ENCODE measurements at places on chromosomes 13 and 19. TPM values are rescaled to one million over a fixed set of nuclear protein-coding genes. Genes with fewer than 3 reads are reported as not detected.

PRTN3 gene
- polyA plus RNA-seq: 0.95 TPM

HCN2 gene
- polyA plus RNA-seq: 0.28 TPM

FBXO27 gene
- polyA plus RNA-seq: 6.1 TPM

C19orf85 gene
- not detected for polyA plus RNA-seq

NANOS3 gene
- 2.8 TPM for polyA plus RNA-seq

PRSS57 gene
- 0.28 TPM for polyA plus RNA-seq

PRRG2 gene
- 6.7 TPM for polyA plus RNA-seq

JOSD2 gene
- polyA plus RNA-seq: 16.8 TPM

SMAD9 gene
- polyA plus RNA-seq: 32.7 TPM

C1QTNF9B gene
- 0.85 TPM for polyA plus RNA-seq

LILRB5 gene
- polyA plus RNA-seq: 2.2 TPM

RNF225 gene
- not detected for polyA plus RNA-seq

KCTD4 gene
- polyA plus RNA-seq: 0.75 TPM

DCT gene
- 0.27 TPM for polyA plus RNA-seq

FCAR gene
- 0.11 TPM for polyA plus RNA-seq

ARHGEF7 gene
- polyA plus RNA-seq: 58.7 TPM

FAM124A gene
- polyA plus RNA-seq: 4.2 TPM

FGF22 gene
- polyA plus RNA-seq: 0.35 TPM

ETV2 gene
- 3.5 TPM for polyA plus RNA-seq

DHX34 gene
- polyA plus RNA-seq: 9.6 TPM

TEX26 gene
- 1.9 TPM for polyA plus RNA-seq

DAZAP1 gene
- 105 TPM for polyA plus RNA-seq

DACH1 gene
- polyA plus RNA-seq: 101 TPM

ZNF555 gene
- polyA plus RNA-seq: 12.6 TPM

FFAR1 gene
- 0.87 TPM for polyA plus RNA-seq

MYO1F gene
- 13.3 TPM for polyA plus RNA-seq

ATP8A2 gene
- polyA plus RNA-seq: 5.7 TPM

GIPC3 gene
- polyA plus RNA-seq: 2.3 TPM

SLC10A2 gene
- polyA plus RNA-seq: 0.73 TPM

CYP2S1 gene
- 0.32 TPM for polyA plus RNA-seq

PDE4A gene
- polyA plus RNA-seq: 2.8 TPM

PSG2 gene
- polyA plus RNA-seq: not detected

CBARP gene
- 1.1 TPM for polyA plus RNA-seq

CACNA1A gene
- 2.8 TPM for polyA plus RNA-seq

CACTIN gene
- polyA plus RNA-seq: 18.6 TPM

KLF1 gene
- 0.99 TPM for polyA plus RNA-seq

KCNRG gene
- polyA plus RNA-seq: 1.1 TPM

RHPN2 gene
- polyA plus RNA-seq: 18.3 TPM

HSPB6 gene
- 32.3 TPM for polyA plus RNA-seq

GZMM gene
- 0.25 TPM for polyA plus RNA-seq

AP3D1 gene
- polyA plus RNA-seq: 112 TPM

CYP4F12 gene
- 2.0 TPM for polyA plus RNA-seq
